Gastroesophageal sphincter (tissue), 4 donors: ENCODE measurements at places on chromosomes 3 and 15.

DNA sequence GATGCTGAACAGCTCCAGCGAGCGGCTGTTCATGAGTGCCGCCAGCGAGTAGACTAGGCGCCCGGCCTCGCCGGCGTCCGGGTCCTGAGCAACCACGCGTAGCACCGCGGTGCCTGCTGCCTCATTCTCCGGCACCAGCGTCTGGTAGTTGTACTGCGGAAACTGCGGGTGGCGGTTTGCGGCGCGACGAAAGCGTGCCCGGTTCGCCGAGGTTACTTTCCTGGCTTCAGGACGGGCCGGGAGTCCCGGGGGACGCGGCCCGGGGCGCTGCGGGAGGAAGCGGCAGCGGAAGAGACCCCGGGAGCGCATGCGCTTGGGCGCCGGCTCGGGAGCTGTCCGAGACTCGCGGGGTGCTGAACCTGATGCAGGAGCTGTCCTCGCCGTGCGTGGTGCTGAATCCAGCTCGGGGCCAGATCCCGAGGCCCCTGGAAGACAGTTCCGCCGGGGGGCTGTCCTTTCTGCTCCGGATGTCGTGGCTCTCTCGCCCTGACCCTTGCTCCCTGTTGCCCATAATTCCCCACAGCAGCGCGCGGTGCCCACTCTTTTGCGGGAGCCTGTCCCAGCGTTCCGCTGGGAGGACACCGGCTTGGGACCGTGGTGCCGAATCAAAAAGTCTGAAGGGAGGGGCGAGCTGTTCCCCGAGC is 1.1 kb downstream of the CELSR3 start:
- ATAC-seq, result no peak

DNA sequence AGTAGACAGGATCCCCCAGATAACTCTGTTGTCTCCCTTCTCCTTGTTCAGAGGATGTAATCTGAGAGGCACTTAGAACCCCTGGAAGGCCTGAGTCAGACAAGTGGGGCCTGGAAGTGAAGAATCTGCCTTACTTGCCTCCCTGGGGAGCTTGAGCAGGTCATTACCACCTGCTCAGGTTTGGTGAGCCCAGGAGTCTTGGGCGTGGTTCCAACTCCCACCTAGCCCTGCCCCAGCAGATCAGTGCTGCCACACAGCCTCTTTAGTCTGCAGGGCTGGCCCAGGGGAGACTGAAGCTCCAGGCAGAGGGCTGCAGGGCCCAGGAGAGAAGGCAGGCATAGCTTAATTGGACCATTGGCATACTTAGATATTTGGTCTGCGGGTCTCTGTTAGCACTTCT is 230.0 kb downstream of the ERC2 start:
- ATAC-seq, result no peak

GRCh38 chr3:102105193-102105592 is 255.9 kb downstream of the NFKBIZ start:
- ATAC-seq, result no peak

- no peak for ATAC-seq
Observed at GRCh38 chr15:96201696-96202095, 128.8 kb upstream of the NR2F2 start.

GRCh38 chr3:70387889-70388288 is 75.5 kb upstream of the MDFIC2 start:
- no peak for ATAC-seq

- no peak for ATAC-seq
Observed at GRCh38 chr3:33758864-33759263, 39.6 kb upstream of the PDCD6IP start.

- ATAC-seq, result no peak
Observed at GRCh38 chr3:158794936-158795518, 6.8 kb upstream of the MFSD1 start.

- no peak for ATAC-seq
Observed at GRCh38 chr15:83208367-83208661, 691 bp upstream of the HDGFL3 start.

DNA sequence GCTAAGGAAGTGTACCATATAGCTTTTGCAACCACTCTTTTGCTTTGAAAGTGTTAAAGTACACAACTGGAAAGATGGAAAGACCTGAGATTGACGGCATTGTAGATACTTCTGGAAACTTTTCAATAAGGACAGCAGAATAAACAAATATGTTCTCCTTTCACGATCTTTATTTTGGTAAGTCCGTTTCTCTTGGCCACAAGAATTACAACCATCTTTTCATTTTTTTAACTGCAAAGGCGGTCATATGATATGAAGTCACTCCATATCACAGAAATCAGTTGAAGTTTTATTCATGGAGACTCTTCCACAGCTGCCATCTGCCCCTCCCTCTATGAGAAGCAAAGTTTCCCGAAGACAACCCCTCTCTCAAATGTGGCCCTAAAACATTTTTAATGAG is 303.4 kb upstream of the ICE2 start:
- no peak for ATAC-seq

GRCh38 chr3:69485489-69485888 is 99.6 kb upstream of the FRMD4B start:
- no peak for ATAC-seq

GRCh38 chr3:155147588-155147987 is 67.5 kb downstream of the MME start:
- no peak for ATAC-seq

GRCh38 chr3:197424674-197425484 is 126.5 kb upstream of the DLG1 start:
- ATAC-seq, result no peak

DNA sequence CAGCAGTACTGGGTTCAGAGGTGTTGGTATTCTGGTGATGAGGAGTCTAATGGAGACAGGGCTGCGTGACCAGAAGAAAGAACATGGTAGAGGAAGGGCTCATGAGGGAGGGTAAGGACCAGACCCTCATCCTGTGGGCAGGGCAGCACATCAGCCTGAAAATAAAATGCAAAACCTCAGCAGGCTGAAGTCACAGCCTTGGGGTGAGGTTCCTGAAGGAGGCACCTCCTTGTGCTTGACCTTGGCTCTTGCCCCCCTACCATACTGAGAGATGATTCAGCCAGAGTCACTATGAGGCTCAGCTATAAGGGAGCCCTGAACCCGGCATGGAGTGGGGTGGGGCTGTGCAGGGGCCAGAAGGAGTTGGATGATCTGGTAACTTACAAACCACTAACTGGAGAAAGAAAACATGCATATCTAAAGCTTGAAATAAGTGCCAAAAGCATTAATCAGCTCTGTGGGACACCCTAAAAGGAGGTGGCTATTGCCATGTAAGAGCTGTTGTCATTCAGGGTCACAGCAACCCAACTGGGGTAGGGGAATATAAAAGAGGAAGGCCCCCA is 60.2 kb downstream of the CORO2B start:
- ATAC-seq, result no peak

- peak; percentile 52 for ATAC-seq
Observed at GRCh38 chr3:61564395-61565059, 3.2 kb downstream of the PTPRG start.

- ATAC-seq, result no peak
Observed at GRCh38 chr3:142929109-142929508, 34.4 kb downstream of the PAQR9 start.

DNA sequence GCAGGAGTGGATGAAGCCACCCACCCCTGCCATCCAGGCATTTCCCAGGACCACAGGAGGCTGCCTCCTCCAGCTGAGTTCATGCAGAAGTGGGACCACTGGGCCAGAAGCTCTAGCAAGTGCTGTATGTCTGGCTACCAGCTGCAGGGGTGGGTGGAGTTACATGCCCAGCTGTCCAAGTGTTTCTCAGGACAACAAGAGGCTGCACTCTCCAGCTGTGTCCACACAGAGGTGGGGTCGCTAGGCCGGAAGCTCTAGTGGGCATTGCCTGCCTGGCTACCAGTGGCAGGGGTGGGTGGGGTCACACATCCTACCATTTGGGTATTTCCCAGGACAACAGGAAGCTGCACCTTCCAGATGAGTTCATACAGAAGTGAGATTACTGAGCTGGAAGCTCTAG is 234.0 kb upstream of the PPP2R3A start:
- no peak for ATAC-seq

DNA sequence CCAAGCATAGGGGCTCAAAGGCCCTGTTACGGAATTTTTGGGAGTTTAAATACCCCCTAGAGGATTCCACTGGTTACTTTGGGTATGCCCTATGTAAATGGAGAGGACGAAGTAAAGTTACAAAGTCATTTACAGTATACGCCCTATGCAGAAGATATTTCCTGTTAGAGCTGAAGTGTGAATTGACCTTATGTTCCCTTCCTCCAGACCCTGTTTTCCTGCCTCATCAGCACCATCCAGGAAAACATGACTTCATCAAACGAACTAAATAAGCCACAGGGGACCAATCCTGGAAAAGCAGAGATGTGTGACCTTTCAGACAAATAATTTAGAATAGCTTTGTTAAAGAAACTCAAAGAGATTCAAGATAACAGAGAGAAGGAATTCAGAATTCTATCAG is 177.4 kb downstream of the SQOR start:
- ATAC-seq, result peak; percentile 34

DNA sequence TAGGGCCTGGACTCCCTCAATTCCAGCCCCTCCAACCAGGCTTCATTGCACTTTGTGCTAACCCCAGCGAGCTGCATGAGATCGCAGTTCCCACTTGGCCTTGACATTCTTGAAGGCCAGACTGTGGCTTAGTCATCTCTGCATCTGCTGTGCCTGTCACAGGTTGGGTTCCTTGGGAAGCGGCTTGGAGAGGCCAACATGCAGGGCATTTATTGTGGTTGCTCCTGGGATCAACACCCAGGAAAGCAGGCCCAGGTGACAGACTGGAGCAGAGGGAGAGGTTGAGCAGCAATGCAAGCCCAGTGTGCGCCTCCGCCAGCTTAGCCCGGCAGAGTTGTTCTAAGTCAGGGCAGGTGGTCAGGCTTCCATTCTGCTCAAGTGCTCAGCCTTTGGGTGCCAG is 10.5 kb downstream of the ABCF3 start:
- ATAC-seq, result no peak

- ATAC-seq, result no peak
Observed at GRCh38 chr15:81886080-81886479, 159.7 kb downstream of the MEX3B start.

DNA sequence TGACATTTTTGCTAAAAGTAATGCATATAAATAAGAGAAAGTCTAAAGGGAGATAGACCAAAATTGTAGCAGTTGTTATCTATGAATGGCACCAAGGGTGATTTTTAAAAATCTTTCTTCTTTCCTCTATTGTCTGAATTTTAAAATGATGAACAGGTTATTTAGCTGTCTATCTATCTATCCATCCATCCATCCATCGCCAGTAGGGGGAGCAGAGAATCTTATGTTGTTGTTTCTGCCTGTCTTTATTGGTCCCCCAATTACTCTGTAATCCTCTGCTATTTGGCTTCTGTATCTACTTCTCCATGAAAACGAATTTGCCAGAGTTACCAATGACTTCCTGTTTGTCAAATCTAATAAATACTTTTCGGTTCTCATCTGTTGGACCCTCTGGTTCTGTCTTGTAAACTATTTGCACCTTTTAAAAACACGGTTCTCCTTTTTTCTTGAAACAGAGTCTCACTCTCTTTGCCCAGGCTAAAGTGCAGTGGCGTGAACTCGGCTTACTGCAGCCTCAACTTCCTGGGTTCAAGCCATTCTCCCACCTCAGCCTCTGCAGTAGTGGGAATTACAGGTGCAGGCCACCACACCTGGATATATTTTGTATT is 86.0 kb downstream of the ECT2 start:
- no peak for ATAC-seq

DNA sequence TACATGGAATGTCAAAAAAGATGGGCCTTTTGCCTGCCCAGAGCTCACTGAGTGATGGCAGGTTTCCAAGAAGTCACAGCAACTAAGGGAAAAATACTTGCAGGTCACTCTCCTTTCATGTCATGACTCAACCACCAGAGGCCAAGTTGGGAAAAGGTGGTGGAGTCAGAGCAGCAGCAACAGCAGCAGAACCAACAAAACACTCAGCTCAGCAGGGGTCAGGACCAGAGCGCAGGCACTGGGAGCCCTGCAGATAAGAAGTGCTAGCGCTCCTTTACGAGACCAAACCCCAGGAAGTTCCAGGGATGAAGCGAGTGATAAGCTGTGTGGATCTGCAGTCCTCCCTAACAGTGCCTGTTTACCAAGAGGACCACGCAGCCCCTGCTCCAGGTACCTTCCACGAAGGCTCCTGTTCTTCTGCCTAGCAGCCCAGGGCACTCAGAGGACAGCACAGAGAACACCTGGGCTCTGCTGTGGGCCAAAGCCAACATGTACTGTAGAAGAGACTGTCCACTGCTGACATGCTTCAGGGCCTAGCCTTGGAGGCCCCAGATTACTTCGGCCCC is 26.0 kb downstream of the POC1A start:
- ATAC-seq, result no peak
